ENCODE measurements at places on chromosomes 12 and 14. TPM values are rescaled to one million over a fixed set of nuclear protein-coding genes. Genes with fewer than 3 reads are reported as not detected.

GRCh38 chr12:45435945-45436710 is 220.2 kb downstream of the ANO6 start:
- no peaks in the 10 kb centered on the region for H3K4me1 ChIP-seq
- H3K36me3 ChIP-seq: peaks cover 4% of the 10 kb centered on the region
- H3K4me3 ChIP-seq: no peak overlapping the region
- no peak for DNase-seq

DNA sequence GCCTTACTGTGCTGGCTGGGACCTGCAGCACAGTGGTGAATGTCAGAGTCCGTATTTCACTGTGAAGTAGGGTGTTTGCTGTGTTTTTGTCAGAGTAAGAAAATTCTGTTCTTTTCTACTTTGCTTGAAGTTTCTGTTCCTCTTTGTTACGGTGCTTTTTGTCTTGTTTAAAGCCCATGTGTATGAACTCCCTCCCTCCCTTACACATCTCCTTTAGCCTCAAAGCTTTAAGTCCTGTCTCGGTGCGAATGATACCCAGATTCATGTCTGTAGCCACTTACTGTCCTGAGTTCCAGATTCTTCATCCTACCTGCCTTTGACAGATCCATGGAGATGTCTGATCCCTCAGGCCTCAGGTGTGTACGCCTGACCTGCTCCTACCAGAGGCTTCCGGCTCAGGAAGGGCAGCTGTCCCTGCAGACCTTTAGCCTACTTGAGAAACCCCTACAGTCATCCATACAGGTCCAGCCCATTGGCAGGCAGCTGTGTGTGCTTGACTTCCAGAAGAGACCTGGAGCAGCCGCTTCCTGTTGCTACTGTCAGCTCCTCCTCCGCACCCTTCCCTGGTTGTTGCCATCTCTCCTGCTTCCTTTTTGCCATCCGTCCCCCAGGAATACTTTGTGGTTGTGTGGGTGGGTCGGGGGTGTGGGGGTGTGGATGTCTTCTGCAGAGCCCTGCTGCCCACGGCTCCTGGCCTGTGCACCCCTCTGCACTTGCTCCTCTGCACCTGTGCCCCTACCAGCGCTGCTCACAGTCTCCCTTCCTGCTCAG is 72.9 kb downstream of the DDX51 start:
- no peak overlapping the region for H3K27ac ChIP-seq
- H3K4me3 ChIP-seq: no peak overlapping the region
- peaks cover 12% of the 10 kb centered on the region for H3K4me1 ChIP-seq
- H3K27me3 ChIP-seq: no peaks in the 10 kb centered on the region
- no peak for DNase-seq
- peaks cover 23% of the 10 kb centered on the region for H3K36me3 ChIP-seq

DNA sequence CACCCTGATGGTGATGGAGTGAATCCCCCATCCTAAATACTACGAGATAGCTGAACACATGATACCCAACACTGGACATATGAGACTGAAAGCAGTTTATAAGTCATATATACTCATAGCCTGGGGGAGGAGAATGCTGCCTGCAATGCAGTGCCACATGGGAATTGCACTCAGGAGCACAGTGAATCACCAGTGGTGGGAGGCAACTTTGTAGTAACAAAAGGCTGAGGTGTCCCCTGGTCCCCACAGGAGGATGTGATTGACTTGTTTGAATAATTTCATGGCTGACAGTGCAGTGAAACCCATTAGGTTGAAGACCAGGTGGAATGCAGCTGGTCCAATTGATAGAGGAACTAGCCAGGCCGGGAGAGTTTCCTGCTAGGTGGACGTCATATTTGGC is 20.2 kb downstream of the CCDC38 start:
- no peak overlapping the region for H3K27ac ChIP-seq
- no peak for DNase-seq
- no peak overlapping the region for H3K4me3 ChIP-seq
- peaks cover 2% of the 10 kb centered on the region for H3K36me3 ChIP-seq

- H3K27ac ChIP-seq: no peak overlapping the region
- H3K36me3 ChIP-seq: no peaks in the 10 kb centered on the region
- peaks cover 10% of the 10 kb centered on the region for H3K4me1 ChIP-seq
- peaks cover 55% of the 10 kb centered on the region for H3K27me3 ChIP-seq
Measured at GRCh38 chr12:51845482-51845881, 3.0 kb downstream of the FIGNL2 start.

DNA sequence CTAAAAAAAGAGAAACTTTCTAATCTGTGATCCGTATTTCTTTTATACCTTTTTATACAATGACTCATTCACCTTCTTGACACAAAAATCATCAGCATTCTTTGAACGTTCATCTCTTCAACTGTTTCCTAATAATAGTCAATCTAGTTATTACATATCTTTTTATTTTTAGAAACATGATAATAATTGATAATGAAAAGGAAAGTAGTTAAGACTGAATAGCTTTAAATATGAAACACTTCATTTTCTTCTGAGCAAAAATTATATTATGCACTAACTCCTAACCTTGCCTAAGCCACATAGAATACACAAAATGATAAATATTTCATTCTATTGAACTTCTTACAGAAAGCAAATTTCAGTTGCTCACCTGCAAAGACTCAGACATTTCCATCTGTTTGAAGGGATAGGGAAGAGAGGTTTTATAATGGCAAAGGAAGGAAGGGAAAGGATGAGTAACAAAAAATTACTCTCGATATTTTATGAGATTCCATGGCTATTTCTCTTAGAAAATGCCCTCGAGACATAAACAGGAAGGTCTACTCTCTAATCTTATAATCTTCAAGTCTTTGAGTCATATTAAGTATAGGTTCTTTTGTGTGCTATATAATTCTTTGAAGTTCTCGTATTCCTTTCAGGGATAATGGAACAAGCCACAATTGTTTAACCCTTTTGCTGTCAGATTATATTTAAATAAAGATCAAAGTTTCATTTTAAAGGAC is 7.5 kb upstream of the KLHL42 start:
- H3K4me1 ChIP-seq: peaks cover 8% of the 10 kb centered on the region
- no peak overlapping the region for H3K4me3 ChIP-seq
- H3K27ac ChIP-seq: no peak overlapping the region
- no peaks in the 10 kb centered on the region for H3K27me3 ChIP-seq
- H3K36me3 ChIP-seq: no peaks in the 10 kb centered on the region
- DNase-seq: no peak

GRCh38 chr12:53170215-53170614 is 10.3 kb upstream of the ZNF740 start:
- H3K4me1 ChIP-seq: peaks cover 5% of the 10 kb centered on the region
- DNase-seq: no peak
- no peak overlapping the region for H3K4me3 ChIP-seq
- H3K27ac ChIP-seq: no peak overlapping the region
- no peaks in the 10 kb centered on the region for H3K36me3 ChIP-seq
- H3K27me3 ChIP-seq: no peaks in the 10 kb centered on the region

DNA sequence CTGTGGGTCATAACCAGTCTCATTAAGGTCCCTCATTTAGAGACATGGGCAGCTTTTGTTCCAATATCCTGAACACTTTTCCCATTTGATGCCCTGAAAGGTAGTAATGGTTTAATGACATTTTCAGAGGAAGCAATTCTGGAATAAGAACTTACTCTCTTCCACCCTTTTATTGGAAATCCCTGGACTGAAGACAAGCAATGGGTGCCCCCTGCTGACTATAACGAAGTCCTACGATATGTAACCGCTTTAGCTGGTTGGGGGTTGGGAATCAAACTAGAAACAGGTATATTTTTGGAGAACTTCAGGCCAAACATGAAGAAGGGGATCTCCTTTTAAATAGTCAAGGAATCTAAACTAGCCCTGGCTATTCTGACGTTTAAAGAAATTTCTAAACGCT is 20.5 kb downstream of the SARNP start:
- no peaks in the 10 kb centered on the region for H3K27me3 ChIP-seq
- H3K27ac ChIP-seq: no peak overlapping the region
- H3K4me1 ChIP-seq: peaks cover 7% of the 10 kb centered on the region
- H3K4me3 ChIP-seq: no peak overlapping the region

- no peaks in the 10 kb centered on the region for H3K36me3 ChIP-seq
- H3K27ac ChIP-seq: peak overlapping the region; percentile 69
- H3K4me3 ChIP-seq: no peak overlapping the region
- no peaks in the 10 kb centered on the region for H3K27me3 ChIP-seq
Measured at GRCh38 chr14:69755784-69756183, 11.2 kb upstream of the SRSF5 start.

- no peak for DNase-seq
- peaks cover 21% of the 10 kb centered on the region for H3K27me3 ChIP-seq
- no peaks in the 10 kb centered on the region for H3K36me3 ChIP-seq
Measured at GRCh38 chr14:33812601-33813000, 138.3 kb downstream of the EGLN3 start.

- peaks cover 10% of the 10 kb centered on the region for H3K36me3 ChIP-seq
- DNase-seq: no peak
- peaks cover 7% of the 10 kb centered on the region for H3K4me1 ChIP-seq
- H3K27me3 ChIP-seq: no peaks in the 10 kb centered on the region
- H3K27ac ChIP-seq: no peak overlapping the region
Measured at GRCh38 chr14:90302529-90303303, 29.0 kb downstream of the NRDE2 start.

DNA sequence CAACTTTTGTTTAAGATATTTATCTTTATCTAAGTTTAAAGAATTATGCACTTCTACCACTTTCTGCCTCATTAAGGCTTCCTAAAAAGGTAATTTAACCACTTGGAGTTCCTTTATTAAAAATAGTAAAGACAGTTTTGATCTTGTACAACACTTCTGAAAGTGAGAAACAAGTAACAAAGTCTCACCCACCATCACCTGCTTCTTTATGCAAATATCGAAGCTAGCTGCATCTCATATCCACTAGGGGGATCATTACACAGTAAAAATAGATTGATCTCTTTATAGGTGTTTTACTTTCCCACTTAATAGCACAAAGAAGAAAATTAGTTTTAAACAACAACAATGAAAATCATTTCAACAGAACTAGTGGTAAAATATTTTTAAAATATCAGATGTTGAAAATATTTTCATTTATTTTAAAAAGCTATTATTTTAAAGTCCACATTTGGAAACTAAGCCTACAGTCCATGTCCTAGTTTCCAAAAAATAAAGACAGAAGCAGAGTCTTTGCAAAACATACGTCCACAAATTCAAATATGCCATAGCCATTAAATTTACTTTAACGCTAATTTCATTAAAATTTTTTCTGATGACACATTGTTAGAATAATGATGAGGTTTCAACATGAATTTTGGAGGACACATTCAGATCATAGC is 160.0 kb upstream of the SOX5 start:
- H3K4me1 ChIP-seq: no peaks in the 10 kb centered on the region
- H3K36me3 ChIP-seq: no peaks in the 10 kb centered on the region
- H3K27me3 ChIP-seq: no peaks in the 10 kb centered on the region
- no peak for DNase-seq

- DNase-seq: no peak
- H3K27ac ChIP-seq: no peak overlapping the region
- no peaks in the 10 kb centered on the region for H3K36me3 ChIP-seq
- no peak overlapping the region for H3K4me3 ChIP-seq
- H3K4me1 ChIP-seq: no peaks in the 10 kb centered on the region
Measured at GRCh38 chr14:33940561-33941011, 10.3 kb downstream of the EGLN3 start.

DNA sequence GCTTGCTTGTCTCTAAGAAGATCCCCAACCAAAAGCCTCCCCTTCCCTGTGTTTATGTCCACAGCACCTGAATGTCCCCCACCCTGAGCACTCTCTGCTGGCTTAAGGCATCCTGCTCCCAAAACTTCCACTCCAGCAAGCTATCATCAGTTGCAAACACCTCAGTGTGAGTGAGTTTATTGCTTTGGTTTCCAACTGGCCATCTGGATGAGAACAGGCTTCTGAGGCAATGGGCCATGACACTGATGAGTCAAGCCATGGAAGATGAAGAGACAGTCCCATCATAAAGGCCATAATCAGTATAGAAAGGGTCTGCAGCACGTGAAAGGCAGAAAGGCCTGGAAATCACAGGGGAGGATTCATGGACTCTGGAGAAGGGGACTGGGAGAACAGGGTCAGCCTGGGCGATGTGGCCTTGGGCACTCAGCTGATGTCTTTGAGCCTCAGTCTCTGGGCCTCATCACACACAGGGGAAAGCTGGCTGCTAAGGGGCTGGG is 12.8 kb downstream of the CMKLR1 start:
- no peaks in the 10 kb centered on the region for H3K36me3 ChIP-seq
- no peaks in the 10 kb centered on the region for H3K4me1 ChIP-seq
- H3K27ac ChIP-seq: no peak overlapping the region
- no peak overlapping the region for H3K4me3 ChIP-seq

DNA sequence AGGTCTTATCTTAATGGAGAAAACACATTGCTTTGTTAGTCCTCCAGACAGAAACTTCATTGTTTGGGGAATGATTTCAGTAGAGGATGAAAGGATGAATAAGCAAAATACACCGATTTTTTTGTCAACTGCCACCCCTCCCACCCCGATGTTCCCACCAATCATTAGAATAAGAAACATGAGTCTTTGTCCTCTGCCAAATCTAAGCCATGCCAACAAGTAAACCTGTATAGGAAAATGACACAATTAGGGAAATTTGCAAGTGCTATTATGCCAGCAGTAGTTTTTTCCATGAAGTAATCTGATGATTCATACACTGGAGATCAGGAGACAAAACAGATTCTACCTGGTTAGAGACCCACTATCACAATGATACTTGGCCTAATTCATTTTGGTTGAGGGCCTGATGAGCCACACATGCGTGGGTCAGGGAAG is 35.9 kb downstream of the FLRT2 start:
- no peak overlapping the region for H3K4me3 ChIP-seq
- no peak for DNase-seq
- H3K4me1 ChIP-seq: no peaks in the 10 kb centered on the region
- H3K27me3 ChIP-seq: peaks cover 6% of the 10 kb centered on the region
- no peaks in the 10 kb centered on the region for H3K36me3 ChIP-seq
- H3K27ac ChIP-seq: no peak overlapping the region

- H3K4me1 ChIP-seq: peaks cover 43% of the 10 kb centered on the region
- peak; percentile 7 for DNase-seq
- no peaks in the 10 kb centered on the region for H3K36me3 ChIP-seq
- peak overlapping the region; percentile 89 for H3K27ac ChIP-seq
- H3K4me3 ChIP-seq: peak overlapping the region; percentile 35
- H3K27me3 ChIP-seq: no peaks in the 10 kb centered on the region
Measured at GRCh38 chr12:52837413-52837741, 3.3 kb upstream of the KRT79 start.

- no peaks in the 10 kb centered on the region for H3K36me3 ChIP-seq
- H3K4me3 ChIP-seq: no peak overlapping the region
- H3K4me1 ChIP-seq: peaks cover 2% of the 10 kb centered on the region
- H3K27ac ChIP-seq: no peak overlapping the region
Measured at GRCh38 chr12:28574746-28575592, 384.7 kb downstream of the CCDC91 start.

The ADAM21 gene
- 0.23 TPM for total RNA-seq

The CLEC4D gene
- not detected for total RNA-seq

The TSPAN19 gene
- not detected for total RNA-seq

The ALDH1L2 gene
- total RNA-seq: 5.9 TPM

The BMAL2 gene
- total RNA-seq: 13.3 TPM

The POLE gene
- total RNA-seq: 117 TPM

Measured in activated naive CD8-positive, alpha-beta T cell treated with anti-CD3 and anti-CD28 coated beads for 36 hours (primary cell).